EH (cell line): ENCODE measurements at places on chromosomes 1 and 21.

DNA sequence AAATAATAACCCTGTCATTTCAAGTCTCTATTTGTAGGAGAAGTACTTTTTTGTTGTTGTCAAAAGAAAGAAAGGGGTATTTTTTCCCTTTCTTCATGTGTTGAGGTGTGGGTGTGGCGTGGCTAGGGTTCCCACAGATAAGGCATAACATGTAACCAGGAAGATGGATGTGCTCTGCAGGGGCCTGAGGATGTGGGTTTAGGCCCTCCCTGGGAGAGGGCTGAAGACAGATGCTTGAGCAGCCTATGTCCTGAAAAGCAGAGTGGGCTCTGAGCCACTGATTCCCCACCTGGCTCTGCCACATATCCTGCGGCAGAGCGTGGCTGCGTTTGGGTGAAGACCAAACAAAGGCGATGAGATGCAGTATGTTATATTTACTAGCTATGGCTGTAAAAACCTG lies 13.9 kb upstream of the ADAR start:
- no peak for DNase-seq

- DNase-seq: peak; percentile 64
Observed at GRCh38 chr1:41633764-41634163, 149.3 kb upstream of the EDN2 start.

DNA sequence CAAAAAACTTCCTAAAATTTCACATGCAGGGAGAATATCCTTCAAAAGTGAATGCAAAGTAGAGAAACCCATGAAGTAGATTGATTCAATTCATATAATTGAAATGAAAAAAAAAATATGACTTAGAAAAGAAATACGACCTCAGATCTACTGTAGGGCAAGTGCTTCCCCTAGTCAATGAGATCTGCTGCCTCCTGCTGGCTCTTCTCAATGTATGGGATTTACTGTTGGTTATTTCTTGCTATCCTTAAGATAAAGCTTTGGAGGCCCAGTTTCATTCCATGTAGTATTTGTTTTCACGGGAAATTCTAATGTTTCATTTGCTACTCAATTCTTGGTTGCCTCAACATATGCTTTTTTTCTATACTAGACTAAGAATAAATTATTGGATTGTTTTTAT lies 46.2 kb downstream of the ZNF648 start:
- DNase-seq: no peak

GRCh38 chr21:28418726-28419514 lies 573.8 kb downstream of the LTN1 start:
- DNase-seq: peak; percentile 93

DNA sequence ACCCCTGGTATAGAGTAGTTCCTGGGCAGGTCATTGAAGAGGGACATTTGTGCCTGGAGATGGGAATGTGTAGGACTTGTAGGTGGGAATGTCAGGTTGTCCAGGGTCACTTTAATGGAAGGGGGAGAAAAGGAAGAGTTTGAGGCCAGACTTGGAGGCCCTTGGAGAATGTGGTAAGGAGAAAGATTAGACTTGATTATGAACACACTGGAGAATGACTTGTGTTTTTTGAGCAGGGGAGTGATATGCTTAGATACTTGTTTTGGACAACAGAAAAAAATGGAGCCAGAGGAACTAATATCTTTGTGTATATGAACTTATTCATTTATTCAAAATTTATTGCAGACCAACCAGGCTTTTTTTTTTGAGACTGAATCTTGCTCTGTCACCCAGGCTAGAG lies 17.9 kb downstream of the ELAPOR1 start:
- no peak for DNase-seq

DNA sequence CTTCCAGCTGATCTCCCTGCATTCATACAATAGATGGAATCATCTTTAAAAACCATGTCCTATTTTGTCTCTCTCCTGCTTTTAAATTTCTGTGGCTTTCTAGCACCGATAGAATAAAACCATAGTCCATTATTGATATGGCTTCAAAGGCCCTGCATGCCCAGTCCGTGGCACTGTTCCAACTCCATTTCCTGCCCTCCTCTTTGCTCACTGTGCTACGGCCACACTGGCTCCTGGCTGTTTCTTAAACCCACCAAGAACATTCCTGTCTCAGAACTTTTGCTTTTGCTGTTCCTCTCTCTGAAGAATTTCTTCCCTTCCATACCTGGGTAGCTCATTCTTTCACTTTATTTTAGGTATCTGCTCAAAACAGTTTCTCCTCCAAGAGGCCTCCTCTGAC lies 7.2 kb downstream of the SLAMF1 start:
- peak; percentile 11 for DNase-seq

DNA sequence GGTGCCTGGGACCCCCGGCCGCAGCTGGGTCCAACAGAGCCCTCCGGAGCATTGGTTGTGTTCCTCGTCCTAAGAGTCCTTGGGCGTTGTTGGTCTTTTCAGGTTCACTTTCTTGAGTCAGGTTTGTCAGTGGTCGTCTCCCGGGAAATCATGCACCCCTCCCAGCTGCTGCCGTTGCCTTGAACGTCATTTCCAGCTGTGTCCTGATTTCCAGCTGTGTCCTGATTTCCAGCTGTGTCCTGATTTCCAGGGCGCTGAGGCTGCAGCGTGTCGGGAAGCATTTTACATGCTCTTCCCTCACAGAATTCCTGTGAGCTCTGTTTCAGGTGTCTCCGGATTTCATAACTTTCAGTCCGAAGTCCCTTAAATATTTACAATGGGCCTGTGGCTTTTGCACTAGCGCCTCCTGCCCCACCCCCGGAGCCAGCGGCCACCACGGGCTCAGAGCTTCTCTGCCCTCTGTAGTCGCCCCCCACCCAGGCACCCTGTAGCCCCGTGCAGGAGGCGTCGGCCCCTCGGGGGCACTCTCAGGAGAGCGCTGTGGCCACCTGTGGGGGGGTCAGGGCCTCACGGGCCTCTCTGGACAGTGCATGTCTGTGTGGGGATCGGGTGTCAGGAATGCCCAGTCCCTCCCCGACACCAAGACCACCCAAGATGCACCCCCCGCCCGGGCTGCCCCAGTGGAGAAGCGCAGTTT lies 66.7 kb downstream of the COL18A1 start:
- DNase-seq: no peak

- DNase-seq: no peak
Observed at GRCh38 chr1:65491472-65491871, 71.0 kb downstream of the LEPR start.

GRCh38 chr1:46553506-46553905 lies 2.1 kb upstream of the KNCN start:
- no peak for DNase-seq

DNA sequence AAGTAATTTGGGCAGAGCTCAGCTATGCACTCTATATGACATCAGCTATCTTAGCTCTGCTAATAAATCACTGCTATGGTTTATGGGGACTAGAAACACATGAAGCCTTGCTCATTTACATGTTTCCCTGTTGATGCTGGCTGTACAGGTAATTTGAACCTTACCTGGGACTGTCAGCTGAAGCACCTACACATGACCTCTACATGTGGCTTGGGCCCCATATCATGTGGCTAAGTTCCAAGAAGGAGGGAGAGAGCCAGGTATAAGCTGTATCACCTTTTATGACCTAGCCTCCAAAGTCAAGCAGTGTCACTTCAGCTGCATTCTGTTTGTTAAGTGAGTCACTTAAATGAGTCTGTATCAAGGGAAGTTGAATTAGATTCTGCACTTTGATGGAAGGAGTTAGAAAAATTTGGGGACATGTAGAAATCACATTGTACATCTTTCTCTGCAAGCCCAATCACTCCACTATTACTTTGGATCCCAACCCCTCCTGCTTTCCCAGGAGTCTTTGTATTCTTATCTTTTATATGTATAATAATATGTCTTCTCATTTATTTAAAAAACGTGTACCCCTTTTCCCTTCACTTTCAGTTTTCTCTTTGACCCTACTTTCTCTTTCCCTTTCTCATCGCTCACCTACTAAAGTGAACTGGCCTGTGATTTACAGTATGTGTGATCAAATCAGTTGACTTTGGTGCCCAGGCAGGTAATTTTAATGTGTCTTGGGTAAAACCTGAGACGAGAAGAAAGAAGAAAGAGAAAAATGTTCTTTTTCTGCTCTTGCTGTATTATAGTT lies 53.4 kb upstream of the PRKACB start:
- peak; percentile 15 for DNase-seq

GRCh38 chr21:19510653-19511052 lies 1107.1 kb upstream of the TMPRSS15 start:
- DNase-seq: no peak

GRCh38 chr1:16174261-16174868 lies 18.5 kb upstream of the EPHA2 start:
- DNase-seq: no peak

- no peak for DNase-seq
Observed at GRCh38 chr1:164472841-164473240, 86.1 kb upstream of the PBX1 start.

DNA sequence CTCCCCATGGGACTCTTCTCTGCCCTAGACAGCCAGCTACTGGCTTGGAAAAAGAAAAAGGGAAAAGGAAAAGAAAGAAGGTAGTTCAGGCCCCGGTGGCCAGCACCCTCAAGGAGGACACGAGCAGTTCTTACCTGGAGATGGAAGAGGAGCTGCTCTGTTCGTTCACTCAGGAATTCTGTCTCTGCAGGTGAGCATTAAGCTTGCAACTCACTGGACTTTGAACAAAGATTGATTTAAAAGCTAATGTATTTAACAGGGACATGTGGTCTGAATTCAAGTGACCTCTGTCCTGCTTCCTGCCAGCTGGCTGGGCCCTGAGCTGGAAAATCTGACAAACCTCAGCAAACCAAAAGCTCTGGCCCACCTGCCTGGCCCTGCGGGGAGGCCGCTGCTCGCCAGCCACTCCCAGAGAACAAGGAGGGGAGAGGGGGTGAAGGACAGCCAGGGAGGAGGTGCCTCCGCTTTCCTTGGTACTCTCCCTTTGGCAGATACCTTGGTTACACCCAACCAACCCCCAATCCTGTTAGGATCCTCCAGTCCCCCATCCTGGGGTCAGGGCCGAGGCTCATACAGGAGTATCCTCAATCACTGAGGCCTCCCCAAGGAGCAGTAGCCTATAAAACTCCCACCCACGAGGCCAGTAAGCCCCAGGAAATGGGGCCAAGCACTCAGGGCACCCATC lies at the start of gene PDZK1:
PDZK1 (minus strand) TSS at position 186 of the 685 bp plus-strand sequence. CDS start 19,347 bp downstream, outside the sequence.
- no peak for DNase-seq

DNA sequence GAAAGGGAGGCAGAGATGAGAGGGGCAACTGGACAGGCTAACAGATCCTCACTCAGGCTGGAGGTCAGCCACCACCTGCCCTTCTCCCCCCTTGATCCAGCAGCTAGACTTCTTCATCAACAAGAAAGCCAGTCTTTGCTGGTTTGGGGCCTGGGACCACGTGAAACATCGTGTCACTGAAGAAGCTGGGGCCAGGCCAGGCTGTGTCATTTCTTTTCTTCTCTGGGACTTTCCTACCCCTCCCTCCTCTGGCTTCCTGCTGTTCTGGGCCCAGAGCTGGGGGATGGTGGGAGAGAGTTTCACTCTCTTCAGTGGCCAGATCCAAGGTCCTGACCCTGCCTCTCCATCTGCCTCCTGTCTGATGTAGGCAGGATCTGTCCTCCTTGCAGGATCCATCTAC lies 18.1 kb upstream of the SLC26A9 start:
- DNase-seq: peak; percentile 43

DNA sequence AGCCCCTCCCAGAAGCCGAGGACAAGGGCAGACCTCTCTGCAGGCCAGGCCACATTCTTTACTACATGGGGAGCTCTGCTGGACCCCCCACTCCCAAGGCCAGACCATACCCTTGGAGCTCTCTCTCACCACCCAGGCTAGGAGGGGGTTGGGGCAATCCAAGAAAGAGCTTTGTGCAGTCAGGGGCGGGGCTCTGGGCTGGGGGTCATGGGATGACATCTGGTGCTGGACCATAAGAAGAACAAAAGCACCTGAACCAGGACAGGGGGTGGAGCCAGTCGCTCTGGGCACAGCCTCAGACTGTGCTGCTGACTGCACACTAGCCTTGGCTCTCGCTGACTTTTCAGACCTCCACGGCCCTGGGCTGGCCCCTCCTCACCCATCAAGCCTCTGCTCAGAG lies 23.1 kb upstream of the AJAP1 start:
- DNase-seq: no peak

GRCh38 chr1:80535466-80535865 lies 1265.3 kb upstream of the ADGRL2 start:
- no peak for DNase-seq

DNA sequence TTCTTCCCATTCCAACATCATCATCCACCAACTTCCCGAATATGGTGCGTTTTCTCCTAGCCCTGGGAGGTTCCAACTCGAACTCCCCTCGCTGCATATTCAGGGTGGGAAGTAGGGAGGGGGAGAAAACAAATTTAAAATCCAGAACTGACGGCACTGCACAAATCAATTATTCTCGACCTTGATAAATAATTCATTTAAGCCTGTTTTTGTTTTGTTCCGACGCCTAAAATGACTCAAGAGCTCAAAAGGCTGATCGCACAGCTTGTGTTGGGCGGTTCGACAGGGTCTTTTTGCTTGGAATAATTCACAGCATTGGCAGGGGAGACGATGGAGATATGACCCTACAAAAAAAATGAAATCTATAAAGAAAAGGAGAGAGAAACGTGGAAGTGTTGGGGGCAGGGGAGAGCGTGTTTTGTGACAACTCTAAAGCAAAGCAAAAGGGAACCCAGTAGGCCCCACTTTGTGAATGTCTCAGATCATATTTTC lies 3.1 kb upstream of the BARHL2 start:
- DNase-seq: no peak

- peak; percentile 59 for DNase-seq
Observed at GRCh38 chr1:58895559-58896145, 111.8 kb upstream of the JUN start.

DNA sequence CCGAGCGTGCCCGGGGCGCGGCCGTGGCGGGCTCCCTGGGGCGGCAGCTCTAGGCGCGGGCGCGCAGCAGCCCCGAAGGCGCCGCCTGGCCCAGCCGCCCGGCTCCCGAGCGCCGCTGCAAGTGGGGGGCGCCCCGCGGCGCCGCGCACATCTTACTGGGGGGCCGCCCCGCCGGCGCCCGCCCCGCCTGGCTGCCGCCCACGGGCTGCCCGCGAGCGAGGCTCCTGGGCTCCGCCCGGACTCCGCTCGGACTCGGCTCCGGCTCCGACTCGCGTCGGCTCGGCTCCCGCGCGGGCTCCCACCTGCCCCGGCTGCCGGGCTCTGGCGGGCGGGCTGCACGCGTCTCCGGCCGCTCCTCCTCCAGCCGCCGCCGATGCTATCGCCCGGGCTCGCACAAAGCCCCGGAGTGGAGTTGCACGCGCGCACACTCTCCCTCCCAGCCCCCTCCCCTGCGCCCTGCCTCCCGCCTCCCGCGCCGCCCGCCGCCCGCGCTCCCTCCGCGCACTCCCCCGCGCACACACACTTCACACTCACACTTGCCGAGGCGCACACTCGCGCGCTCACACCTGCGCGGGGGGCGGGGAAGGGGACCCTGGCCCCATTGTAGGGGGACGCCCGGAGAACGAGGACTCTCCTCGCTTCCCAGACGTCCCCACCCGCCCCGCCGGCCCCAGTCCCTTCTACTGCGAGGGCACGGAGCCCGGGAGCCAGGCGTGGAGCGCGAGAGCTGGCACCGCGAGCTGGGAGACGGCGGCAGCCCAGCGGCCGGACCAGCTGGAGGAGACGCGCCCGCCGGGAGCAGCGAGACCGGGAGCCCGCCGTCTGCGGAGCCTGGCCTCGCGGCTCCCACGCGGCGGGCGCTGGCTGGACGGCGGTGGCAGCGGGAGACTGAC lies at the start of gene GRIK3:
GRIK3 (minus strand) TSS at position 395 of the 893 bp plus-strand sequence. CDS start 407 bp downstream, outside the sequence.
- DNase-seq: no peak

GRCh38 chr1:63864224-63864641 lies 90.4 kb downstream of the ROR1 start:
- DNase-seq: no peak
